ENCODE measurements at places on chromosomes 2 and 18. TPM values are rescaled to one million over a fixed set of nuclear protein-coding genes. Genes with fewer than 3 reads are reported as not detected.
A peak's percentile ranks its signal among the peaks of the same experiment; 100 is the strongest.

Gene HOXD8
- total RNA-seq: not detected

DNA sequence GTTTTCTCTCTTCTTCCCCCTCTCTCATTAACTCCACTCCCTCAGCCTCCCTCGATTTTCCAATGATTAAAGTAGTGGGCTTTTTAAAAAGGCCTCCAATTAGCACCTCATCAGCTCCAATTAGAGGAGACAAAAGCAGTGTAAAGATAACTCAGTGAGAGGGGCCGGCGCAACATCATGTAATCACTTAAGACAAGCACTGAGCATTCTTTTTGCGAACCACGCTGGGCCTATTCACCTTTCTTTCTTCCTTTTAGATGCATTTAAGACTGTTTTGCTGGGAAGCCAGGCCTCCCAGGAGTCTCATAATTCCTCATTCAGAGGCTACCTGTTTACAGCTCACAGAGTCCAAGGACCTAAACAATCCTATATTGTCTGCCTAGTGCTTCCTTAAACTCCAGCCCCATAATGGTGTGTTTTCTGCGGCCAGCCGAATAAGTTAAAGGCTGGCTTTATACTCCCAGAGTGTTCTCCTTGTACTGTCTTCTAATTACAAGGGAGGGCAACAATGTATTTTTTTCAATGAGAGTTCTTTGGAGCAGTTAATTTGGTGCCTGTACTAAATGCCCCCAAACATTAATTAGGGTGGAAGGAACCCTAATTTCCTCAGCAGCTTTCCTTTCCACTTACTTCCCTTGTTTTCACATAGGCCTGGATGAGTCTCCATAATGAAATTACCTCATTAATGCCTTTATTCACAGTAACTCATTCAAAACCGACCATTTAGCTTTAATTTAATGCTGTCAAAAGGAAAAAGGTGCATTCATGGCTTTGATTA is 28.0 kb upstream of the LMAN1 start:
- no peak for DNase-seq

DNA sequence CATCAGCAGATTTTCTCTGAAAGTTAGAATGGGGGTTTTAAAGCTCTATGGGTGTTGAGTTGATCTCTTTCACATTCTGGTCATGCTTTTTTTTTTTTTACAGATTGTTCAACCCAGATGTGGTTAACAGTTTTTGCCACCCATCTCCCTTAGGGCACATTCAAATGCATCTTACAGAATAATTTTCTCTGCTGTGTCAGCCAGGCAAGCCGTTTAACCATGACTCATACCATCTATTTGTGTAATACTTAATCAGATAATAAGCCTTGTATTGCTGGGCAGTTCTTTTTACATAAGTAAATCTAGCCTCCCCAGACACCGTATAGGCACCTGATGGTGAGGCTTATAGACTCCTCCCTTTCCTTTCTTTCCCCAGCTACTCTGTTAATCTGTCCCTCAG is 62.0 kb downstream of the TGIF1 start:
- DNase-seq: peak; percentile 64

Gene SPP2
- total RNA-seq: not detected

- no peak for DNase-seq
Measured at GRCh38 chr2:60948926-60949579, 67.7 kb downstream of the REL start.

- no peak for DNase-seq
Measured at GRCh38 chr2:98607104-98607503, 1.2 kb downstream of the COA5 start.

GRCh38 chr2:202299712-202300111 is 34.1 kb downstream of the NOP58 start:
- no peak for DNase-seq

- DNase-seq: no peak
Measured at GRCh38 chr2:73938718-73939352, 12.2 kb downstream of the DGUOK start.

DNA sequence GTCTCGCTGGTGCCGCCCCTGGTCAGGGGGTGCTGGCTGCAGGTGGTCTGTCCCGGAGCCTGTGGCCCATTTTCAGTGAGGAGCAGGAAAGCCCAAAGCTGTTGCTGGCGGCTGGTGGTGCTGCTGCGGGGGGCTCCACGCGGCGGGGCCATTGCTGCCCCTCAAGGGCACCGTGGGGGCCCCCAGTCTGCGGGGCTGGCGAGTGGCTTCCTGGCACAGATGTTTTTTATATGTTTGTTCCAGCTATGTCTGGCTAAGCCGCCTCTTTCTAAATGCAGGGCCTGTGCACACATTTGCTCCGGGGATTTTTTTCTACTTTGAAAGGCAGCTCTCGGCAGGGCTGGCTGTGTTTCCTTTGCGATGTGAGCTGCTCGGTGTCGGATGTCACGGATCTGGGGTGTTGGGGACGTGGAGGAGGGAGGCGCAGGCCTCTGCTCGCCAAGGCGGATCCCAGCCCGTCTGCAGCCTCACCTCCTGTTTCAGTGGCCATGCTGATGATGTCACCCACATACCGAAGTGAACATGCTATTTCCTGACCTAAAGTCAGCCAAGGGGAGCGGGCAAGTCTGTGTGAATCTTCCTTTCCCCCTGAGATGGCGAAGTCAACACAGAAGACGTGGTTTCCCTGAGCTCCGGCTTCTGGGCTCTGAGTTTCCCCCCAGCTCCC is 112.0 kb upstream of the CTDP1 start:
- no peak for DNase-seq

Gene IL36RN
- total RNA-seq: not detected

Gene FSHR
- total RNA-seq: not detected

DNA sequence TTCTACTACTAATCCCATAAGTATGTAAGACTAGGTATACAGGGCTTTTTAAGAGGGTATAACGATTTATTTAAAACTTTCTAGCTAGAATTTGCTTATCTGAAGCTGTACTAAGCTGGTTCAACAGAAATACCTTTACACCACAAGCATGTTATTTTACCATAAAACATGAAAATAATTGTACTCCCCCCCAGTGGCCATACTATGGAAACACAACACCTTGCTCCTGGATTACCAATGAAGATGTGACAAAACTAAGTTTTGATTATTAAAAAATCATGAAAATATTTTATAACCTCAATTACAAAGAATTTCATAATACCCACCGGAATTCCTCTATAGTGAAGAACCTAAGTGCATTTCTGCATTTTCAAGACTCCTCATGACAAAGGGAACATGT is 27.3 kb downstream of the LPIN2 start:
- peak; percentile 57 for DNase-seq

Gene HPCAL1
- 65.5 TPM for total RNA-seq

GRCh38 chr2:142877216-142877838 is at the start of gene KYNU:
TSS of gene KYNU (plus strand) at chr2:142877664. CDS start at chr2:142885368, 7,704 bp downstream.
- no peak for DNase-seq

GRCh38 chr2:63058144-63058920 is 7.7 kb downstream of the OTX1 start:
- DNase-seq: no peak

Gene TEKT4
- 0.58 TPM for total RNA-seq

- no peak for DNase-seq
Measured at GRCh38 chr2:239579081-239579480, 178.3 kb upstream of the HDAC4 start.

Gene DTNA
- total RNA-seq: 0.07 TPM

Gene TPO
- total RNA-seq: not detected

GRCh38 chr2:138207074-138207930 is 243.0 kb downstream of the HNMT start:
- no peak for DNase-seq

DNA sequence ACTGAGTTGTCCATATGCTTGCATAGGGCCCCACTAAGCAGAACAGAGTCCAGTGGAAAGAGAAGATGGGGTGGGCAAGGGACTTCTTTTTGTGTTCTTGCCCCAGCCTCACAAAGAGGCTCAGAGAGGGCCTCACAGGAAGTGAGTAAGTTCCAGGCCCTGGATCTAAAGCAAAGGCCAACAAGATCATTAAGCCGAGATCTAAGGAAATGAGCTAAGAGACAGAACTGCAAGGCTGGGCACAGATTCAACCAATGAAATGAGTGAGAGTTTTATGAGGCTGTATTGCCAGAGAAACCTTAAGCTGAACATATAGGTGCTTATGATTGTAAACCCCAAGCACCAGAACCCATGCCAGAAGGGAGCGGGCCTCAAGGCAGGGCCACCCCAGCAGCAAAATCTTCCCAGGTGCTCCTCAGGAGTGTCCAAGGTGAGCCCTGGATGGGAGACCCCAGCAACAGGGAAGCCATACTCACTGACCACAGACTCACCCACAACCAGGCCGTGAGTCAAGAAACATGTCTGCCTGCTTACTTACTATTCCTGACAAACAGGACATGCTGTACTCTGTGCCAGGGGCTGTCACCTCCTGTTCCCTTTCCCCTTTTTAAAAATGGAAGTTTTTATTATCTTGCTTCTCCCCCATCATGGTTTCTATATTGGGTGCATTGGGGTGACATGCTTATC is 40.2 kb downstream of the SLC14A1 start:
- no peak for DNase-seq

DNA sequence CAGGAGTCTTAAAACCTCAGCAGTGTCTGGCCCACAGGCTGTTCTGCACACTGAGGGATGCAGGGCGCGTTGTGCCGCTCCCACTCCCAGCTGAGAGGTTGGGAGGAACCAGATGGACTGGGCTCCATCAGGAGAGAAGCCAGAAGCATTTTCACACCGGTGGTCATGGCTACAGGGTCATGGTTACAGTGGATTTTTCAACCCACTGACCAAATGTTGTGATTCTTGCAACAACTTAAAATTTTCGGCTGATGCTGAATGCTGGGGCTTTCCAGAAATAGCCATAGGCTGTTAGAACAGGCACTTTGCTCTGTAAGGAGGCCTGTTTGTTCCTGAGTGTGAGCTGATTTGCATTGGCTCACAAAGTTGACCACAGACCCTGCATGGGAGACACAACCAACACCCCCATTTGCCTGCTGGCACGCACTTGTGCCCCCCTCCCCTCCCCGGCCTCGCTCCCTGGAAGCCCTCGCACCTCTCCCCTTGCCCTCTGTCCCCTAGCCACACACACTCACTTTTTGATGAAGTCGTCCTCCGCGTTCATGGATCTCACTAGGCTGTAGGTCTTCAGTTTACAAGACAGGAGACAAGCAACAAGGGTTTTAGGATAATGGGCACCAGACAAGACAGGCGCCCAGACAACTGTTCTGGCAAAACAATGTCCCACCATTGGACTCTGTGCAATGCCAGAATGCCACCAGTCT is 3.4 kb downstream of the LPIN1 start:
- DNase-seq: no peak

Gene UGT1A5
- not detected for total RNA-seq

DNA sequence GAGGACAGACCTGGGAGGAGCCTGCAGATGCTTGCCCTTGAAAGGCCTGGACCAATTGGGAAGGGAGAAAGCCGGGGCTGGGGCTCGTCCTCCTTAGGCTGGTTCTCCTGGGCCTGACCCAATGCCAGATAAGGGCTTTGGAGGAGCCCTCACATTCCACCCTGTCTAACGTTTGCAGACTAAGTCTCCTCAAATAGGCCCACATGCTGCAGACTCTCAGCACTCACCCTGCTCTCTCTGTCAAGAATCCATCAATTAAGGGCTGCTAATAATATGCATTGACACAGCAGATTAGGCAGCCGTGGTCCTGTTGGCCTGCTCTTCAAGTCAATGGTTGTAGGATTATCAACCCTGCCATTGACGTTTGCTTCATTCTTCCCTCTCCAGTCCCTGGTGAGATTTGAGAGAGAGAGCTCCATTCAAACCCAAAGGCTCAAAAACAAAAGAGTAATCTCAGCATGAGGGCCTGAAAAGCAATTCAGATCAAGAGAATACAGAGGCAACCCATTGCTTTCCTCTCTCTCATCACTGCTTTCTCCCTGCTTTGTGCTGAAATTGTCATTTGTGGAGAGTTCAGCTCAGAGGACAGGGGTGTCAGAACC is 167.6 kb downstream of the INSIG2 start:
- no peak for DNase-seq

GRCh38 chr2:182015334-182016109 is 29.9 kb downstream of the PPP1R1C start:
- no peak for DNase-seq
